Omental fat pad (tissue), 4 donors: ENCODE measurements at places on chromosomes 11 and 22. TPM values are rescaled to one million over a fixed set of nuclear protein-coding genes. Genes with fewer than 3 reads are reported as not detected.

DYNC2H1 gene
- total RNA-seq, result 26.8 TPM

SERHL2 gene
- total RNA-seq, result 4.1 TPM

GLB1L2 gene
- total RNA-seq, result 5.5 TPM

SPDYC gene
- not detected for total RNA-seq

CSF2RB gene
- total RNA-seq, result 5.7 TPM

PANX2 gene
- 1.8 TPM for total RNA-seq

MAML2 gene
- total RNA-seq, result 49.8 TPM

EPS8L2 gene
- 14.1 TPM for total RNA-seq

CHRM4 gene
- total RNA-seq, result 0.74 TPM

ROBO4 gene
- total RNA-seq, result 152 TPM

USP2 gene
- total RNA-seq, result 18.7 TPM

KDM4E gene
- total RNA-seq, result not detected

ANKK1 gene
- 0.24 TPM for total RNA-seq

DNA sequence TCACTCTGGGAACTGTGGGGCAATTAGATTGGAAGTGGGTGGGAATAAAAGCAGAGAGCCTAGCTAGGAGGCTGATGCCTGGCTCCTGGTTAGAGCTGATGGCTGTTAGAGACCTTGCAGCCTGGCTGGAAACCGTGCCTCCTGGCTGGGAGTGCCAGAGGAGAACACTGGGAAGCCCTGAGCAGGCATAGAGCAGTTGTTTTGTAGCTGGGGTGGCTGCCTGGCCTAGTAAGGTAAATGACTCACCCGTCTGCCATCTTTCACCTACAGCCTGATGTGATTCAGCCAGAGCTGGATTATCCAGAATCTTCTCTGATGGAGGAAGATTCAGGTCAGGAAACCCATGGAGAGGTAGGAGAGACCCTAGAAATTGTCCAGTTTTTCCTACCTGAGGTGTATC lies 6.1 kb downstream of the UQCR10 start:
- no peak for DNase-seq

GRCh38 chr11:111923351-111923788 lies 4.7 kb downstream of the C11orf52 start:
- no peak for DNase-seq

GRCh38 chr22:34841331-34841771 lies 224.6 kb upstream of the ISX start:
- no peak for DNase-seq

GRCh38 chr11:86132667-86133249 lies 63.9 kb upstream of the PICALM start:
- DNase-seq, result no peak

GRCh38 chr11:26841818-26842473 lies 120.1 kb upstream of the SLC5A12 start:
- DNase-seq, result no peak

DNA sequence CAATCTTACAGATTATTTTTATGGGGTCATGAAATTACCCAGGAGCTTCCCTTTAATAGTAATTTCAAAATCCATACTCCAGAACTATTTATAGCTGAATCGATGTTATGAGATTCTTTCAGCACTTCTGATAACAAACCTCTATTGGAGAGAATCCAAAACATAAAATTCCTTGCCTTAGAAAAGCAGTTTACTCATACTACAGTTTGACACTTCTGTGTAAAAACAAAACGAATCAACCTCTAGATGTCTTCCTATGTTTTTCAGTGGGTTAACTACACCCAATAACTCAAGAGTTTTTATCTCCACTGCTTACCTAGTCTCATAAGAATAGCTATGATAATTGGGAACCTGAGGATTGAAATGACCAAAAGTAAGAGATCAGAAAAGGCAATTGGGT lies 35.6 kb downstream of the KIF18A start:
- no peak for DNase-seq

- no peak for DNase-seq
These were observed 12.9 kb downstream of the CD59 start for GRCh38 chr11:33723238-33723881.

GRCh38 chr11:99418927-99419720 lies 398.4 kb downstream of the CNTN5 start:
- DNase-seq, result no peak

DNA sequence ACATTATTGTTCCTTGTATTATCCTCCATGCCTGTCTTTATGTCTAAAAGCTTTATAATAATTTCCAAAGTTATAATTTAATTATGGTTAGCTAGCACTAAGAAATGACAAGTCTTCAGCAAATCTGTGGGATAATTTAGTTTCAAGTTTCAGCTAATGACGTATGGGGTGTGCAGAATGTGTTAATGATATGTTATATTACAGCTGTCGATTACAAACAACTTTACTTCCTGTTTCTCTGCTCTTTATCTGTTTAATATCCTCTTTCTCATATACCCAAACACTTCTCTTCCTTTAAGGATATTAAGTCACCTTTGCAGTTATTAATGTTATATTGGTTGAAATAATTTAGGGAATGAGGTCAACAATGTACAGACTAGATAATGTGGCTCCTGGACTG lies 161.8 kb downstream of the CASP12 start:
- DNase-seq, result no peak

GRCh38 chr11:67468456-67468758 lies 644 bp downstream of the TMEM134 start:
- DNase-seq, result no peak

DNA sequence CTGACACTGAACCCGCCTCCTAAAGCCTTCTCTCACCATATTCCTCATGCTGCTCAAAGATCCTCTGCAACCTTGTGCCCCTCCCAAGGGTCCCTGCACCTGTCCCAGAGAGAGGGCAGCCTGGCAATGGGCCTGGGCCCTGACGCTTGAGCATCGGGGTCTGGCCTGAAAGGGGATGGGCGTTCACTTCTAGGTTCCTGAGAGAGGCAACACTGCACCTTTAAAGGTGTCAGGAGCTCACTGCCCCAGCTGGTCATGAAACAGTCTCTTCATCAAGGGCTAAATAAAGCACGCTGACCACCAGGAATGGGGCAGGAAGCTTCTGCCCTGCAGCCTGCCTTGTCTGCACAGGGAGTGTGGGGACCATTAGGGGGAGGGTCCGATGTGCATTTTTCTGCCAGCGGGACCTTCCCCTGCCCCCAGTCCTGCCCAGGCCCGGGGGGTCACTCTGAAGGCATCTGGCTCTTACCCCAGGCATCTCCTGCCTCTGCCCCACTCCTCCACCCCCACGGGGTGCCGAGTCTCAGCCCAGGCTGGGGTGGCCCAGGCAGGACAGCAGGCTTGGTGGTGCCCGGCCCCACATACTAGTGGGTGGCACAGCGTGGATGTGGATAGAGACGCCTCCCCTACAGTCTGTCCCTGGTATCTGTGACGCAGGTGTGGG lies 3.5 kb downstream of the C11orf21 start:
- DNase-seq, result peak; percentile 11

DNA sequence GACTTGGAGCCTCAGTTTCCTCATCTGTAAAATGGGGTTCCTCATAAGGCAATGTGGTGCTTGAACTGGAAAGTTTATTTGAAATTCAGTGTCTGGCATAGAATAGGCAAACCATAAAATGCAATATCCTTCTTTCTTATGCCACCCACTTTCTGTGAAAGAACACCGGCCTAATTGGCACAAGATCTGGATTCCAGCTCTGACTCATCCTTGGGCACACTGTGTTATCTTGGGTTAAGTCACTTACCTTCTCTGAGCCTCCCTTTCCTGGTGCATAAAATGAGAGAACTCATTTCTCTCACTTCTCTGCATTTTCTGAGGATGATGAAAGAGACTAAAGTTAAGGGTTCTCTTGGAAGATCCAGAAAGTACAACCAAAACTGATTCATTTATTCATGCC lies 5.1 kb downstream of the INSC start:
- DNase-seq, result no peak

GRCh38 chr11:59901306-59901705 lies 22.7 kb downstream of the OOSP3 start:
- DNase-seq, result no peak

GRCh38 chr11:12704049-12704448 lies 29.8 kb downstream of the TEAD1 start:
- DNase-seq, result no peak

- no peak for DNase-seq
These were observed 19.6 kb downstream of the RNF121 start for GRCh38 chr11:71948314-71949027.

DNA sequence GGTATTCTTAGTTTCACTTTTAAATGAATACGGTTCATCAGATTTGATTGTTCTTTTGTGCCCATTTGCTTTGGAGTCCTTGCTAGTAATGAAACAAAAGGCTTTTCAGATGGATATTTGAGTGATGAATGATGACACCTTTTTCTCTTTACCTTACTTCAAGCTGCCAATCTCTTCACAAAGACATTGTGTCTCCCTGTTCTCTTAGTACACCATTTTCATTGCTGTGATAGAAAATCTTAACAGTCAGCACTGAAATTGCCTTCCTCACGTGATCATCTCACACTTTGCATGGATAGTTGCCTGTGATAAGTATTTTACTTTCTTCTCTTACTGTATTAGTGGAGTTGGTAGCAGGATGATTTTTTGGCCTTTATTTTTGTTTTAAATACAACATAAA lies 396.6 kb downstream of the NELL1 start:
- DNase-seq, result no peak

DNA sequence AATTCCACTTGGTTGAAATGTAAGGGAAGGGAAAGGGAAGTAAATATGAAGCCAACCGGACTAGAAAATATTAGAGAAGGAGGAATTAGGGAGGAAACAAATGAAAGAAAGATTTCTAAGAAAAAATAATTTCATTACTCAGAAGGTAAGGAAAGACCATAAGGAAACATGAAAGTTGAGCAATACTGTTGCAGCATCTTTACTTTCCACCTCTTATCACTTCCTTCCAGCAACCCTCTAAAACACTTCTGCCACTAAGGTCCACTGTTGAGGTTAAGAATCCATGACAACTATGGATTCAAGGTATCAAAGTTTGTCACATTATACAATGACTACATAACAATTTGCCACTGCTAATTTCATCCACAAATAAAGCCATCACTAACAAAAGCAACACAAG lies 308.6 kb downstream of the DLG2 start:
- DNase-seq, result no peak

GRCh38 chr11:118438314-118438931 lies 2.1 kb downstream of the KMT2A start:
- DNase-seq, result no peak

GRCh38 chr11:11318961-11319360 lies 34.1 kb downstream of the CSNK2A3 start:
- DNase-seq, result no peak

DNA sequence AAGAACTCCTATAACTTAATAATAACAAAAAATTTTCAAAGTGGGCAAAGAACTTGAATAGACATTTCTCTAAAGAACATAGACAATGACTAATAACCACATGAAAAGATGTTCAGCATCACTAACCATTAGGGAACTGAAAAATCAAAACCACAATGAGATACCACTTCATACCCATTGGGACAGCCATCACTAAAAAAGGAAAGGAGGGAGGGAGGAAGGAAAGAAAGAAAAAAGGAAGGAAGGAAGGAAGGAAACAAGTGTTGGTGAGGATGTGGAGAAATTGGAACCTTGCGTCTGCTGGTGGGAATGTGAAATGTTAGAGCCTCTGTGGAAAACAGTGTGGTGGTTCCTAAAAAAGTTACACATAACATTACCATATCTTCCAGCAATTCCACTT lies 55.8 kb downstream of the MS4A13 start:
- no peak for DNase-seq

DNA sequence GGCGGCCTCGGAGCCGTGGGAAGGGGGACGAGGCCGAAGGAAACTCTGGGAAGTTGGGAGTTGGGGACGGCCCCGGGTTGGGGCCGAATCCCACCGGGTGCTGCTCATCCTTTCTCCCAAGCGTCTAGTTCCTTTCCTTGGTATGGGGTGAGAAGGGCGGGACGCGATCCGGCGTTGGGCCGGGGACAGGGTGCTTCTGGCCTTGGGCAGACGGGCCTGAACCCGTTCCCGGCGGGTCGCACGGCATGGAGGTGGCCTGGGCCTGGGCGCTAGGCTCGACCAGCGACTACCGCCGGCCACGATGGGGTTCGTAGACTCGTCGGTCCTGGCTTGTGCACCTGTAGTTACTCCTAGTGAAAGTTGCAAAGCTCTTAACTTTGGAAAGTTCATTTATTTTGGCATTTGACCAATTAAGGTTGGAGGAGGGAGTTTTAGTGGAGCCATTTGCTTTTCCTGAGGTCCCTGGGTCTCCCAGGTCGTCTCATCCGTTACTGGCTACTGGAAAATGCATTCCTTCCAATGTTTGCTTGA lies 1.0 kb downstream of the SYT9 start:
- DNase-seq, result no peak

GRCh38 chr11:117427356-117427874 lies 99.8 kb downstream of the CEP164 start:
- no peak for DNase-seq

- DNase-seq, result no peak
These were observed 22.0 kb upstream of the CPT1A start for GRCh38 chr11:68863553-68864265.
